ENCODE measurements at places on chromosomes 5 and 9. TPM values are rescaled to one million over a fixed set of nuclear protein-coding genes. Genes with fewer than 3 reads are reported as not detected.

TMOD1 gene
- 5.2 TPM for total RNA-seq

MLLT3 gene
- 13.8 TPM for total RNA-seq

OTULINL gene
- 0.56 TPM for total RNA-seq

SLC36A2 gene
- not detected for total RNA-seq

DCAF10 gene
- 51.7 TPM for total RNA-seq

NFIL3 gene
- total RNA-seq: 6.3 TPM

PLK2 gene
- 601 TPM for total RNA-seq

DNA sequence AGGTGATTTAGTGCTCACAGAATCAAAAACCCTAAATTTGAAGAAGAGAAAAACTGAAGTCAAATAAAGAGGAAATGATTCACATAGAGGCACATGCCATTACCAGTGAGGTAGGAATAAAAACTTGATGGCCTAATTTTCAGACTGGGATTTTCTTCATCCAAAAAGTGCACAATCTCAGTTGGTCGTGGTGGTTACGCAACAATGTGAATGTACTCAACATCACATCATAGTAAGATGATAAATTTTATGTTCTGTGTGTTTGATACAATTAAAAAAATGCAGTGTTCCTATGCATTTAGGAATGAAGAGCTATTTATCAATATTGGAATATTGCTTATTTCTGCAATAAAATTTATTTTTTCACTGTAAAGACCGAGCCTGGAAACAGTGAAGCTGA lies 60.7 kb downstream of the SV2C start:
- DNase-seq: no peak

DNA sequence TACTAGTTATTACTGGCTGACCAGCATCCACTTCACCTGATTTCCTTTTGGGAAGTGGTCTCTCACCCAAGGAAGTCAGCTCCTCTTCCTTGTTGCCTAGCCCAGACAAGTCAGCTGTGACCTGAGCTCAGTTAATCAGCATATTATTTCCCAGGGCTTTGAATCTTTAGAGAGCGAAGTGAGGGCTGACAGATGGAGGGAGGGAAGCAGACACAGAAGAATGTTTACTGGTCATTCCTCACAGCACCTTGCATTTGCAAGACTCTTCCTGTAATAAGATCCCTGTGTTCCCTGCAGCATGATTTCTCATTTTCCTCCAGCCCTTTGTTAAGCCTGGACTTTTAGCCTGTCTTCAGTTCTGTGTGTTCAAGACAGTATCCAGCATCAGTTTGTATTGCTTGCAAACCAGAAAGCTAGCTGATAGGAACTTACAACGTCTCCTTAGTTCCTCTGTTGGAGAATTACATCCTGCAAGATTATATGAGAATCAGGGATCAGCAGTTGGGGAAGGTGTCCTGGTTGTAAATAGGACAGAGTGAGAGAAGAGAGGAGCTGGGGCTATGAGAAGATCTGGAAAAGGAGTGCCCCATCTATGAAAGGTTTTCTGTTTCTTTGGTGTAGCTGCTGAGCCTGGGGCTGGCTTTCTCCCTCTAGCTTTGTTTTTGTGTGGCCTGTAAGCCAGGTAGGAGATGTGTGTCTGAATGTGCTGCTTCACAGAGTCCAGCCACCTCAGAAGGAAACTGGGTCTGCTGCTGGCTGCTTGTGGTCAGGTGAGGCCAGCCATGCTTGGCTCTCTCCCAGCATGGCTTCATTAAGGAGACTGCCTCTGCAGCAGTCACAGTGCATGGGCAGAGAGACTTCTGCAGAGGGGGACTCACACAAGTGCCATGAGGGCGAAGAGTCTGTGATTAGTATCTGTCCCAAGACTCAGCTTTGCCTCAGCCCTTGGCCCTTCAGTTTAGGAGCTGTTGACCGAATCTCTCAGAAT lies 50.3 kb downstream of the MAN2A1 start:
- peak; percentile 21 for DNase-seq

DNA sequence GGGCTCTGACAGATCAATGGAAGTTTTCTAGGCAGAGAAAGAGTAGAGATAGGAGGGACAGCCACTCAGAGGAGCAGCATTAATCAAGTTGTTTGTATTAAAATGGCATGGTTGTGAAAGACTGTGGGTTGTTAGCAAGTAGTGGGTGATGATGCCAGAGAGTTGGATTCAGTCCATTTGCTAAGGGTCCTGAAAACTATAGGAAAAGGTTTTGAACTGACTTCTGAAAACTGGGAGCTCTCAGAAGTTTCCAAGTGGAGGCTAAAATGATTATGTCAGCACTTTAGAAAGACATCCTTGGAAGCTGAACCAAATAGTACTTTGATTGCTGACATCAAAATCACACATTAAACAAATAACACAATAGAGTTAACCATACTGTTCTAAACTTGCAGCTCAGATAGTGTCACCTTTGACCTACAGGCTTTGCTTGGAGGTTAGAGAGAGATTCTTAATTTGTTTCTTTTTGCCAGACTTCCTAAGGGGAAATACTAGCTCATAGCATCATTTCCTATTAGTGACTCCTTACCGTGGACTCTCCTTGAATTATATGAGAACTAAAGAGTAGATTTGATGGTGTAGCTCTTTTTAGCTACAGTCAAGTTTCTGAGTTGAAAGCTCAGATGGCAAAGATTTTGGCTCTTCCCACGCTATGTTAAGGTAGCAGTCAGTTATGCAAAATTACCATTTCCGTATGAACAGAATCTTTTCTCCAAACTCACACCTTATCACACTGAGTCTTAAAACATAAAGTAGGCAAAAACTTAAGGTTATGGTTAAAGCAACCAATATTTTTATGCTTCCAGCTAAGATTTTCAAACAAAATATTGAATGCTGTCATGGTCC lies 277.1 kb downstream of the NR3C1 start:
- peak; percentile 96 for DNase-seq

GRCh38 chr9:114571391-114571790 lies 16.2 kb upstream of the ATP6V1G1 start:
- no peak for DNase-seq

- no peak for DNase-seq
Observed at GRCh38 chr9:37253377-37253937, 133.1 kb downstream of the ZCCHC7 start.

DNA sequence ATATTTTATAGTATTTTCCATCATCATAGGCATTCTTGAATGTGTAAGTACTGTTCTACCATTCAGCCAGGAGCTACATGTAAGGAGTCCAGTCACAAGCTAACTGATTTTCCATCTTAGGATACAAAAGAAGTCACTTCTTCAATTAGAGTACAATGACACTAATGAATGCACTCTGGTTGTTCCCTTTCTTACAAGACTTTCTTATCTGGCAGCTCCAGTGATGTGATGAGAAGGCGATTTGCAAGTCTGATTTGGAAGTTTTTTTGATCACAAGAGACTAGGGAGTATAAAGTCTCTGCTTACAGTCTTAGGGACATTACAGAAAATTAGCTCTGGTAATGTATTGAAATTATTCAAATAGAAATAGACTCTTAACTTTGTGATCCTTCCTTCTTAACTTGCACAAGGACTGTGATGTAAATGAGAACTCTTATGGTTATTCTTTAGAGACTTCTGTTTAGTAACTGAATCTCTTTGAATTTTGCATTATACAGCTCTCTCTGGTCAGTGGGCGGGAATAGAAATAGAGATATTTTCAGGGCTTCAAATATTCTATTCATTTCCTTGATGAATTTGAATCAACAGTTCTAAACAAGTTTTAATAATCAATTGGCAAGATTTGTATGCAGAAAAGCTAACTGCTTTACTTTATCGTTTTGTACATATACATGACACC lies 130.4 kb upstream of the CDH6 start:
- DNase-seq: no peak

DNA sequence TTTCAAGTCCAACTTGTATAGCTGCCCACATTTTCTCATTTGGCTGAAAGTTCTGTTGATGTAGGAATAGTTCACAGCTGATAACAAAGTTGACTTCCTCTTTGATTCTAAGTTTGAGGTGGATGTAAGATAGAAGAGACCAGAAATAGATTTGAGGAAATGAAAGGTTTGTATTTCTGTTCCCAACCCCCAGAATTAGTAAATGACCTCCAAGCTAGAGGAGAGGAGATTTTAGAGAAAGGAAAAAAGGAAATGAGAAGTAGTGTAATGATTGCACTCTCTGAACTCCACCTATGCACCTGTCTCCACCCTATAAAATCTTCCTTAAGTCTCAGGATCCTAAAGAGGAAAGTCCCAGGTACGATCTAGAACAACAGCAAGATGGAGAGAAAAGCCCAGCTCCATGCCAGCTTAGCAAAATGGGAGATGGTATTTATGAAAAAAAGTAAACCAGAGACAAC lies 130.4 kb upstream of the POC5 start:
- DNase-seq: no peak

- DNase-seq: no peak
Observed at GRCh38 chr5:80124121-80124918, 89.2 kb downstream of the THBS4 start.

GRCh38 chr9:33341182-33341581 lies 50.9 kb downstream of the NFX1 start:
- no peak for DNase-seq

GRCh38 chr9:87499424-87500017 lies 1.9 kb downstream of the DAPK1 start:
- DNase-seq: peak; percentile 32

GRCh38 chr9:97480749-97481148 lies 20.7 kb upstream of the TMOD1 start:
- no peak for DNase-seq

DNA sequence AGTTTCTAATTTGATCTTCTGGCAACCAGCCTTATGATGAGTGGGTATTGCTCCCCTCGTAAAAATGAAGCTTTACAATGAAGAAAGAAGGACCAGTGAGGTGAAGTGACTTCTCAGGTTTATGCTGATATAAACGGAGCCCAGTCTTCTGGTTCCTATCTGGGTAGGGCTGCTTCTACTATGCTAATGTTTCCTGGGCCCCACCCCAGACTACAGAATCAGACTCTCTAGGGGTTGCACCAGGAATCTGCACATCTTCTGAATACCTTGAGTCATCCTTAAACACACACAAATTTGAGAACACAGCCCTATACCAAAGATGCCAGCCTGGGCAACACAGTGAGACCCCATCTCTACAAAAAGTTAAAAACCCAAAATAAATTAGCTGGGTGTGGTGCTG lies 16.2 kb downstream of the BTF3 start:
- DNase-seq: no peak

DNA sequence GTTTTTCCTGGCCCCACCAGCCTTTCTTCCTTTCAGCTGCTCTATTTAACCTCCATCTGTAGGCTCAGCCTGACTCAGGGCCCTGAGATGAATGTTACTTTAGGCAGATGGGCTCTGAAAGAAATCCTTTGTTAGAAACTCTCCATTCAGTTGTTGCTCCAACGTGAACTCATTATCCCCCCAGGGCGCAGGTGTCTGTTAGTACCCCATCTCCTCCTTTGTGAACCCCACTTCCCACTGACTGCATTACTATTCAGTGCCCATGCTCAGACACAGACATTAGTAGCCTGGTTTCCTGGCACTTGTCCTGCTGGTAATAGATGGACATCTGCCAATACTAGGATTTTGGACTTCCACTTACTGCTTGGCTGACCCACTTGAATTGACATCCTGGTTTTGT lies 1271.6 kb downstream of the PTPRD start:
- no peak for DNase-seq

DNA sequence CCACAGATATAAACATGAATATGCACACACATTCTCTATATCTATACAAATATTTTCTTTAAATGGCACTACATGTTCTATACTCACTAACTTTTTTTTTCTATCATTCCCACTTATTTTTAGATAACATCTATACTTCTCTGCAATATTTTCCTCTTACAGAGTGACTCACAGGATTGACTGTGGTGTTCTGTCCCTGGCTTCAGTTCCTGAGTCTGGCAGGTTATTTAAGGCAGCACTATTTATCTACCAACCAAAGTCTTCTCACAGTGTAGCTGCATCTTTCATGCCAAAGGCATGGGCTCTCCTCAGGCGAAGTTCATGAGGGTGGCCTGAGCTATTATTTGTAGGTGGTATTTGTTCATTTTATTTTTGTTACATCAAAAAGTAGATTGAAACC lies 409.0 kb downstream of the PRR16 start:
- peak; percentile 7 for DNase-seq

GRCh38 chr5:74736759-74737158 lies 30.2 kb downstream of the GFM2 start:
- DNase-seq: no peak

GRCh38 chr9:82923092-82923911 lies 139.6 kb downstream of the RASEF start:
- DNase-seq: no peak

DNA sequence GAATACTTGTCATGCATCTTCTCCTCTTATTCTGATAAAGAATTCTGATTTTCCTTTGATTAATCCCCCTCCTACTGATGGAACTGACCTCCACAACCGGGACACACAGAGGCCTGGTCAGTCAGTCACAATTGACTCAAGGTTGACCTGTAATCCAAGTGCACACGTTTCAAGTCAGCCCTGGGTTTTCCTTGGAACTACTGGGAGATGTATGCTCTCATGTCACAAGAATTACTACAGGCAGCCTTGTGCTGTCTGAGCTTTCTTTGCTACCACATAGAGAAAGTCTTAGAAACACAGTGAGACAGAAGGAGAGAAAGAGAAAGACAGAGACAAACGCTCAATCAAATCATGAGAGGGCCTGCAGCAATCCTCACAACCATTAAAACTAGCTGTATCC lies 345.8 kb downstream of the PDE4D start:
- no peak for DNase-seq

DNA sequence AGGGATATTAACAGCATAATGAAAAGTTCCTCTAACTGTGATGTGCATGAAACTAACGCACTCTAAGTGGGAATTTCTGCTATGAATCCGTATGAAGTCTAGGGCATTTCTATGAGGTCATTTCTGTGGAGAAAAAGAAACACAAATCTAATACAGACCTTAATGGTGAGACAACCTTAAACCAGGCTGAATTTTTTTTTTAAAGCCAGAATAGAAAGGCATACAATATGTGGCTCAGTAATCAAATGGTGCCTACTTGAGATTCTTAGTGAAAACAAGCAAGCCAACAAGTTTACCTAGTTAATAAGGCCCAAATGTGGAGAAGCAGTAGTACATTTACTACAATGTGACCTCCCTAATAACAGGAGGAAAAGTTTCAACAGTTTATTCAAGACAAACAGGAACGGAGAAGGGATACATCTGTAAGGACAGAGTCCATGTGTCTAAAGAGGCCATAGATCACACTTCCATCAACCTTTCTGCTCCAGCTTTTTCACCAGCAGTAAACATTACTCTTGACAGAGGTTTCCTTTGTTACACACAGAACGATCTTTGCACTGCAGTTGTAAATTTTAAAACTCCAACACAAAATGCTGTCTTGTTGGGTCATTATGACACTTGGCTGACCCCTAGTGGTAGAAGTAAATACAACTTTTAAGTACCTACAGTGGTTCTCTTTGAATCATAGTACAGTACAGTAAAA lies 26.2 kb downstream of the CARNMT1 start:
- DNase-seq: peak; percentile 93

- DNase-seq: no peak
Observed at GRCh38 chr5:5101676-5102075, 38.5 kb upstream of the ADAMTS16 start.

- DNase-seq: no peak
Observed at GRCh38 chr5:172095368-172096206, 89.1 kb upstream of the FBXW11 start.

Data from dermis blood vessel endothelial cell (primary cell).